NCI-H524 treated with DMSO at 0.1 percent for 48 hours (cell line): ENCODE measurements at places on chromosomes 12 and 14.

DNA sequence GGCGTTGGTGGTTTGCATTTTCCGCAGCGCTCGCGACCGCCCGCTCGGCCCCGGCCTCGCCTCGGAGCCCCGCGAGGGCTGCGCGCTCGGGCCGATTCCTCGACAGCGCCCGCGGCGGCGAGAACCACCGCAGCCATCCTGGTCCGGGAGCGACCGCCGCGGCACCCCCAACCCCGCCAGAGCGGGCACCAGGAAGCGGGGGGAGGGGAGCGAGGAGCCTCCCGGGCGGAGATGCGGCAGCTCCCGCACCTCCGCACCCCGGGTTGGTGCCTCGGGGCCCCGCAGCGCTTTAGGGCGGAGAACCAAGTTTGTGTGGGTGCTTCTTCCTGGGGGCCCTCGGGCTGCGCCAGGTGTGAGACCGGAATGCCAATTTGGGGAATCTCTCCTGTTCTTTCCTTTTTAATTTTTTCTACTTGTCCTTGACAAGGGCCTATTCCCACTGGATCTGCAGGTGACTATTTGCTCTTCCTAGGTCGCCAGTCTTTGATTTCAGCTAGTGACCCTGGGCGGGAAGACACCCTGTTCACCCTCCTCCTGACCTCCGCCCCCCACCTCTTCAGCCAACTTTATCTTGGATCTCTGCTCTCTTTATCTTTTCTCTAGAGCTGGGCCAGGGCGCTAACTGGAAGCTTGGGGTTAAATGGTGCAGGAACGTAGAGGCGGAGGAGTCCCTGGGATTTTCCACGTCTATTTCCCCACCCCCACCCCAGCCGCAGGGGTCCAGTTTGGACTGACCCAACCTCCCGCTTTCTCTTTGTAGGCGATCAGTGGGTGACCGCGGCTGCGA lies at the start of gene SOCS2:
TSS of gene SOCS2 (plus strand) at position 751 of the 787 bp plus-strand sequence. CDS start 223 bp downstream, outside the sequence.
- no peak for DNase-seq

DNA sequence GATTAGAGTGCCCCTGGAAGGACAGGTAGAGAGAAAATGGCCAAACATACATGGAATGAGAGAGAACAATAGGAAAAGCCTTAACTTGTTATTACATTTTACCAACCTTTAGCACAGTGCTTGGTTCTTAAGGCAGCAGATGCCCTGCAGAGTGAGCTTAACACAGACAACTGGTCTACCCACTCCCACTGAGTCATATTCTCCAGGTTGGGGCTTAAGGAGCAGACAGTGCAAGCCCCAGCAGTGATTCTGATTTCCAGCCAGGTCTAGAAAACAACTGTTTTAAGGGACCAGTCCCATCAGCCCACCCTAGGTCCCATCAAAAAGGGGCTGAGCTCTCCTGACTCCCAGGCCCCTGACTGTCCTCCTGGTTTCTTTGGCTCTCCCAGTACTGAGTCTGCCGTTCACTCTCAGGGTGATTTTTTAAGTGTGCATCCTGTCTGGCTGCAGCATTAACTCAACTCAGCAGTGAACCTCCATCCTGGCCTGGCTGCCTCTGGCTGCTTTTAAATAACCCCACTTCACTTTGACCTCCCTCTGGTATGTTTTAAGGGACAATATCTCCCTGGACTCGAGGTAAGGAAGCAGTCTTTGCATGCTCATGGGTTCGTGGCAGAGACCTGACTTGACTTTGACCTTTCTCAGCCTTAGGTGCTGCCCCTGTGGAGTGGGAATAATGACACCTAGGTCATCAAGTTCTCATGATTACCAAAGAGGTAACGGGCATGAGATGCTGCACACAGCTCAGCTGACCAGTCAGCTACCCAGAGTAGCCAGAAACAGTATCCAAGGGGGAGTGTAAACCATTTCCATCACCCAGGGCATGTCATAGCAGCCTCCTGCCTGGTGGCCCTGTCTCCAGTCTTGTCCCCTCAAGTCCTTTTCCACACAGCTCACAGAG lies 210.7 kb upstream of the PWP1 start:
- no peak for DNase-seq

DNA sequence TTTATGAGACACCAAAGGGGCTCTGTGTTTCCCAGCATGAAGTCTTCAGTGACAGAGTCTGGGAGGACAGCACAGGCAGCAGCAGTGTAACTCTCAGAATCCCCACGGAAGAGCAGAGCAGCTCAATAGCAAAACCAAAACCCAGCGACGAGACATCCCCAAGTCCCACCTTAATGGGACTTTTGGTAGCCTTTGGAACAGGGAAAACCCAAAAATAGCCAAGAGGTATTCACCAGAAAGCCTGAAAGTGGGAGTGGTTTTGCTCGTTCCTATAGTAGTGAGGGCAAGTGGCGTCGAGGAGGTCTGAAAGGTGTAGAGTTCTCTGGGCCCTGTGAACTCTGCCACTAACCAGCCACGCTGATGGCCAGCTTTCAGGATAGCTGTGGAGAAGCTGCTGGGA lies 174.6 kb downstream of the ETV6 start:
- no peak for DNase-seq

- no peak for DNase-seq
These were observed 345.0 kb upstream of the SFSWAP start for GRCh38 chr12:131365821-131366260.

GRCh38 chr12:107091989-107092641 lies 1.2 kb downstream of the CRY1 start:
- peak; percentile 74 for DNase-seq

DNA sequence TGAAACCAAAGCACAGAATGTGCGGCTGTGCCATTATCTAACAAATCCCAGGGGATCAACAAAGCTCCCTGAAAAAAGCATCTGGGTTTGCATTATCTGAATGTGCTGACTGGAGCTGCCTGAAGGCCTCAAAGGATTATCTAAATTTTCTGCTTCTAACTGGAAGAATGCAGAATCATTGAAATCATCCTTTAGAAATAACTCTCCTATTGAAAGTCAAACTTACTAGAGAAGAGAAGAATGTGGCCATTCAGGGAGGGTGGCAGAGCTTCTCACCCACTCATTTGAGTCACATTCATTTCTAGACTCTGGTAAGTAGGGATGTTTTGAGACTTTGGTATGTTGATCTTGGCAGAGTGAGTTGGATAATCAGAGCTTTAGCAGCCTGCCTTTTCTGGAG lies 220.6 kb upstream of the RGS6 start:
- DNase-seq, result no peak
